LoVo (cell line): ENCODE measurements at places on chromosomes 4 and X.

DNA sequence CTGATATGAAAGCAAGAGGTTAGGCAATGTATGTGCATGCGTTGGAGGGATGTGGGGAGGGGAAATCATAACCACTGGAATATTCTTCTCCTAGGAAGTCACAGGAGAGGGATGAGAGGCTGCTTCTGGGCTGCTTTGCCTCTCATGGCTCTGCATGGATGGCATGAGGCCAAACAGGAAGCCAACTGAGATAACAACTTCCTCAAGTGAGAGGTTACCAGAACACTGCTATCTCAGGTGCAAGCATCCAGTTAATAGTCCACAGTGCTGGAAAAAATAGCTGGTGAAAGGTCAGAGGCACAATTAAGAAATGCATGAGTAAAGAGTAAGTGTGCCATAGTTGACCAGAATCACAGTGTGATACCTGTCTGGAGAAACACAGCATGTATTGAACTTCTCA lies 113.3 kb downstream of the ELOVL6 start:
- DNase-seq, result peak; percentile 85

GRCh38 chr4:165810726-165811125 lies 62.3 kb upstream of the TLL1 start:
- DNase-seq, result no peak

GRCh38 chr4:73871511-73872310 lies 2.5 kb downstream of the CXCL1 start:
- no peak for DNase-seq

GRCh38 chrX:12060489-12061260 lies 77.6 kb upstream of the FRMPD4 start:
- DNase-seq, result no peak

DNA sequence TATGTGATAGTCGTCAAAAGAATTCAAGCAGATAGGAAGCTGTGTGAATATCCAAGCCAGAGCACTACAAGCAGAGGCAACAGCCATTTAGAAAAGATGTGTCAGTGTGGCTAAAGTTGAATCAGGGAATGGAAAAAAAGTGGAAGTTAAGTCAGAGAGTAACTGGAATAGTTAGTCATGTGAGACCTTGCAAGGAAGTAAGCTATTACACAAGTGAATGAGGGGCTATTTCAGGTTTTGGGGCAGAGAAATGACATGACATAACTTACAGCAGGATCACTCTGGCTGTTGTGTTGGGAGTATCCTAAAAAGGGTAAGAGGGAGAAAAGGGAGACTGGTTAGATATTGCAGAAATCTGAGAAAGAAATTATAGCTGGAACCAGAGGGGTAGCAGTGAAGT lies 236.6 kb upstream of the PCDH18 start:
- DNase-seq, result no peak

DNA sequence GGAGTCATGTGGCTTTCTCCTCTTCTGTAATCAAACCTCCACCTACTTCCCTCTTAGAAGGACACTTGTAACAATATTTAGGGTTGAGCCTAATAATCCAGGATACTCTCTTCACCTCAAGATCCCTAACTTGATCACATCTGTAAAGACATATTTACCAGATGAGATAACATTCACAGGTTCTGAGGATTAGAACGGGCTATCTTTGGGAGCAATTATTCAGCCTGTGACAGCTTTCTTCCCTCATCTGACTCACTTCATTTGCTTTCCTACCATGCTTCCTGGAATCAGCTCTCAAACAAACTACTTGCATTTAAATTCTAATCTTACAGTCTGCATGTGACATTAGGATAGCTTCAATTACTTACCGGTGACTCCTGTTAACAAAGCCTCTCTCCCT lies 133.5 kb upstream of the NDST3 start:
- DNase-seq, result no peak

GRCh38 chrX:145949056-145949455 lies 131.4 kb downstream of the SLITRK2 start:
- DNase-seq, result no peak

- no peak for DNase-seq
Measured at GRCh38 chr4:26930964-26931363, 70.3 kb downstream of the STIM2 start.

DNA sequence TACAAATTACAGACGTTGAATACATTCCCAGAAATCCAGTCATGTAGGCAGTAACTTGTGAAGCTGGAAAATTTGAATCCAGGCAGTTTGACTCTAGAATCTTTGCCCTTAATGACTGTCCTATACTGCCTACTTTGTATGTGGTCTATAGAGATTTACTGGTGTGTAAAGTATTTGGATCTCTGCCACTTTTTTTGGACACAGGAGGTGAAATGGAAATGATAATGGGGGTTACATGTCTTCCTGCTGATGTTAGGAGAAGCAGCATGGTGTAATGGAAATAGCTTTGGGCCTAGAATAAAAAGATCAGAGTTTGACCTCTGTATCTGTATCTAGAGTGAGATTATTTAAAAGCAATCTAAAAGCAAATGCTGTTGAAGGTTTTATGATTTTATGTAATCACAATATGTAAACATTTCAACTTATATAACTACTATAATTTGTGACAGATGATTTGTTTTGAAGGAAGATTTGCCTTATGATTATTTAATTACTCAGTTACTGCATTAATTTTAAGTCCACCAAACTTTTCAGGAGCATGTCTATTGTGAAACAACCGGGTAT lies 3.3 kb downstream of the COL4A5 start:
- no peak for DNase-seq

GRCh38 chr4:118684873-118685811 lies at the start of gene METTL14:
Gene METTL14, plus strand, starts transcription at chr4:118685392. Its CDS starts 143 bp downstream, at chr4:118685535.
- peak; percentile 90 for DNase-seq

DNA sequence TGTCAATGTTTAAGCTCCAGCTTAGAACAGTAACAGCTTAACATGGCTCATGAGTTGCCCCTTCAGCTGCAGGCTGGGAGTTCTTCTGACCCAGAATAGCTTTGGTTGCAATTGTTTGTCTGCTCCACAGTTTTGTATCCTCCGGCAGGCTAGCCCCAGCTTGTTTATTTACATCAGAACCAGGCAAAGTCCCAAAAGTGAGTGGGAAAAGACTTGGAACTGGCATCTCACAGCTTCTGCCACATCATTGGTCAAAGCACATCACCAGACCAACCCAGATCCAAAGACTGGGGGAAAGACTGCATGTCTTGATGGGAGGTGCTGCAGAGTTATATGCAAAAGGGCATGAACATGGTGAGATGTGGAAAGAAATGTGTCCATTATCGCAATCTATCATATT lies 231.2 kb upstream of the CPEB2 start:
- DNase-seq, result no peak

DNA sequence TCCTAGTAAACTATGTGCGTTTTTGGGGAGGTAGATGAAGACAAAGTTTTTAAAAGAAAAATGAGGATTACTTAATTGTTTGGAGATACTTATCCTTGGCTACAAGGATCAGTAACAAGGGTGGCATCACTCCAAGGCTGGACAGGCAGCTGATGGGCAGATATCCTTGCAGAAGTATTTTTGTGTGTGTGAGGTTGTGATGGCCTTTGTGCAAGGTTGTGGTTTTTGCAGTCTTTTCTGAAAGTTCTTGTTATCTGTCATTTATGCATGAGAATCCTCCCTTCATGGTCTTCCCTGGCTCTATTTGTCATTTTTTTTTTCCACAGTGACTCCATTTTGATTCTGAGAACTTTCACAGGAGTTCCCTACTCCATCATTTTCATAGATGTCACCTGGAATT lies 96.0 kb upstream of the C1GALT1C1 start:
- DNase-seq, result no peak

GRCh38 chrX:69361311-69361845 lies 142.7 kb upstream of the NALF2 start:
- DNase-seq, result no peak

GRCh38 chr4:150683775-150684350 lies 101.9 kb downstream of the MAB21L2 start:
- no peak for DNase-seq

DNA sequence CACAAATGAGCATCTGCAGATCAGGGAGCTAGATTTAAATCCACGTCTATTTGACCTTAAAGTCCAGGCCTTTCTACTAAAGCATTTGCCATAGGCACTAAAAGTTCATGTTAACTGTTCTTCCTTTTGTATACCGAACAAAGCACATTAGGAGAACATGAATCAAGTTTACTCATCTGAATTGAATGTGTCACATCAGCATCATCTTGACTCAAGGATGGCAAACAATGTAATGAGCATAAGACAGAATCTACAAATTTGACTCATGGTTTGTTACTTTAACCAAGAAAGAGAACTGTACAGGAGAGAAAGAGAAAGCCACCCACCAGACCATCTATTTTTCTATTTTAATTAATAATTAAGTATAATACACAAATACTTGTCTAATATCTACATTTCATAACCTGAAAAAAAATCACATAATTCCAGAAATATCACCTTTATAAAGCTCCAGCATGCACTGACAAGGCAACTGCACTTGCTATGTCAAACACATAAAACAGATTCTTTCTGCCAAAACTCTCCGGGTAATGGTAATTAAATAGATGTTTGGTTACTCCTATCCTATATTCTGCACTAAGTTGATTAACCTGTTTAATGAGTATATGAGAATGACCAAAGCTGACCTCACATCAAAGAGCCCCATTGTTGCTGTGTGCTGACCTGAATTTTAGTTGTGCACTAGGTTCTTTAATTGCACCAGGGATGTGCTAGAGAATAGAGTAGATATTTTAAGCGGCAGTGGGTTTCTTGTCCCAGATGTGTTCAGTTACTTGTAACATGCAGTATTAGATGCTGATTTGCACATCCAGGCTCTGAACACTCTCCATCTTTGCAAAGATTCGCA lies 42.5 kb upstream of the LEF1 start:
- DNase-seq, result no peak

DNA sequence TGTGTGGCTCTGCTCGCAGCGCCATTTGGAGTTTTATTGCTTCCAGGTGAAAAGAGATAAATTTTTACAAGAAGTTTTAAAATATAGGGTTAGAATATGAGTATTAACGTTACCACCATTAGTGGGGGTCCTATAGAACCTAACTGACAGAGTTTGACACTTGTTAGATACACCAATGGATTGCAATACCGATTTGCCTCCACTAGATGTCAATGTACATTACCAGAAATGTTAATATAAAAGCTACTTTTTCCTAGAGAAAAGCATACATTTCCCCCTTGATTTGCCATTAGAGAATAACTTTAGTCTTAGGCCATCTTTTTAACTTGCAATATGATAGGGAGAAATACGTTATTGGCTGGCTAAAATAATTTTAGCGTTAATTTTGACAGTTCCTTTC lies 108.4 kb downstream of the LINC00632 start:
- peak; percentile 11 for DNase-seq

DNA sequence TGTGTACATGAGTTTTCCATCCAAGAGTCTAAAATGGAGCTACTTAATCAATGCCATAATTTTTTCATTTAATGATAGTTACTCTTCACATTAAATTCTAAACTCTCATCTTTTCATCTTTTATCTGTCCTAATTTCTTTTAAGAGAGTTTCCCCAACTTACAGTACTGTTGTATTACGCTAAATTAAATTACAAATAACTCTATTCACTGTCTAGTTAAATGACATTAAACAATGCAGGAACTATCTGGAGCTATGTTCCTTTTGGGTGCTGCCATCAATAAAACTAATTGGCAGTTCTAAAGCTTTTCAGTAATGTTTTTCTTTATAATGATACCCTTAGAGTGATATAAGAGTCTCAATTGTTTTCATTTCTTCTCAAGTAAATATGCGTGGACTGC lies 227.6 kb downstream of the ANKRD50 start:
- DNase-seq, result no peak

- no peak for DNase-seq
Measured at GRCh38 chr4:168630445-168631187, 133.8 kb downstream of the PALLD start.

DNA sequence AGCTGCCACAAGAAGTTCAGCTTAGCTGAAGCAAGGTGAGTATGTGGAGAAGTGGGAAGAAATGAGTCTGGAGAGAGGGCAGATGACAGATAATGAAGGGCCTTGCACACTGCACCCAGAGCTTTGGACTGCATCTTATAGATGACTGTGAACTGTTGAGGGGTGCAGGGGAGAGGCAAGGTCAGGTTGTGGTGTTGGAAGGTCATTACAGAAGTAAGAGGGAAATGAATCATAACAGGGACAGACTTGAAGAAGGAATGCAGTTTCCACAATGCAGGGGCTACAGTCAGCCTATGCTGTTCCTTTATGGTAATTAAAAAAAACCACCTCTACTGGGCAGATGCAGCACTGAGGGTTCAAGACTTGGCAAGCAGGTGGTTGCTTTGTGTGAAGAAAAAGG lies 4.8 kb upstream of the IGFBP7 start:
- no peak for DNase-seq

GRCh38 chr4:3036131-3036952 lies 38.0 kb downstream of the HTT-AS start:
- no peak for DNase-seq

GRCh38 chr4:3062471-3062870 lies 11.9 kb downstream of the HTT-AS start:
- no peak for DNase-seq

GRCh38 chrX:145735036-145735435 lies 82.6 kb upstream of the SLITRK2 start:
- no peak for DNase-seq

GRCh38 chrX:151398346-151398745 lies 1.3 kb downstream of the VMA21 start:
- no peak for DNase-seq

GRCh38 chrX:107547621-107548020 lies 80.7 kb upstream of the PRPS1 start:
- DNase-seq, result no peak

- DNase-seq, result peak; percentile 13
Measured at GRCh38 chr4:166174717-166175490, 301.9 kb downstream of the TLL1 start.

- peak; percentile 58 for DNase-seq
Measured at GRCh38 chrX:9342561-9343051, 122.3 kb upstream of the TBL1X start.

- no peak for DNase-seq
Measured at GRCh38 chrX:150845091-150845490, 53.4 kb downstream of the CD99L2 start.

DNA sequence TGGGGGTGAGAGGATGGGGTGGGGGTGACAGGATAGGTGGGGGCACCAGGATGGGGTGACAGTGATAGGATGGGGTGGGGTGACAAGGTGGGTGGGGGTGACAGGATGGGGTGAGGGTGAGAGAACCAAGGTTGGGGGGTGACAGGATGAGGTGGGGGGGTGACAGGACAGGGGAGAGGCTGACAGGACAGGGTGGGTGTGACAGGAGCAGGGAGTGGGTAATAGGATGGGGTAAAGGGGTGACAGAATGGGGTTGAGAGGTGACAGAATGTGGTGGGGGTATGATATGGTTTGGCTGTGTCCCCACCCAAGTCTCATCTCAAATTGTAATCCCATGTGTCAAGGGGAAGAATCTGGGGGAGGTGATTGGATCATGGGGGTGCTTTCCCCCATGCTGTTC lies 26.0 kb downstream of the RNF212 start:
- DNase-seq, result no peak
